ENCODE measurements at places on chromosomes 5 and 9.

DNA sequence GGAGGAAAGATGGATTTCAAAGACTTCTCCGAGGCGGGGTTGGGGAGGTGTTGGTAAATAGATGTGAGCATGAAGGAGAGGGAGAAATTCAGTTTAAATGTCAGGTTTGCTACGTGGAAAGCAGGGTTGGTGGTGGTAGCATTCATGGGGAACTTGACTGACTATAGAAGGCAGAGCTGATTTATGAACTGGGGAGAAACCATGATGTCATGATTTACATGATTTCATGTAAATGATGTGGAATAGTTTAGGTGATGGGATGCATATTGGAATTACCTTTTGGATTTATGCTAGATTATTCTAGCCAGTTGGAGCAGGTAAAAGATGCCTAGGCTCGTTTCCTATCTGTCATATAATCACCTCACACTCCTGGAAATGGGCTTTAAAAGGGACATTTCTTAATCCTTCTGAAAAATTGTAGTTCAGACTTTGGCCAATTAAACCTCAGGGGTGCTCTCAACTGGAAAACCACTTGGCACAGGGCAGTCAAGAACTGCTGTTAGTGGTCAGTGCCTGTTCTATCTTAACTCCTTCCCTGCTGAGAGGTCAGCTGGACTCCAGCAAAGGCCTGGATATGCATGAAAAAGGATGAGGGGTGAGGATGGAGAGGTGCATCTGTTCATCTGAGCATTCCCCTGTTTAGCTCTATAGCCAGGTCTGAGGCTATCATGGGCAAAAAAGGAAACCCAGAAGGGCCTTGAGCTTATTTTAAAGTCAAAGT lies 50.1 kb upstream of the BASP1 start:
- DNase-seq: no peak

GRCh38 chr9:87751423-87751822 lies 25.5 kb downstream of the CTSL start:
- DNase-seq: no peak

- DNase-seq: no peak
Measured at GRCh38 chr9:110093417-110093816, 114.5 kb downstream of the C9orf152 start.

DNA sequence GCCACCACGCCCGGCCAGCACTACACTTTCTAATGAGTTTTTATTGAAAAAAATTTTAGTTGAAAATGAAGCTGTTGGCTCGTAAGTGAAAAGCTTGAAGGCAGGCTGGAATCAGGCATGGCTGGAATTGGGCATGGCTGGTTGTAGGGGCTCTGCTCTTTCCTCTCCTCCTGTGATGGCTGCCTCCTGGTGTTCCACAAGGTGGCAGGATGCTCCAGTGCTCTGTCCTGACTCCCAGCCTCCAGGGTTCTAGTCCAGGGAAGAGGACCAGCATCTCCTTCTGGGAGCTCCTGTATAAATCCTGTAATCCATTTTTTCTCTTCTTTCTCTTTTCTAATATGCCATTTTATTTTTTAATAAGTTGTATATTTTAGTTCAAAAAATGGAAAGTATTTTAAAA lies 57.2 kb upstream of the DHFR start:
- DNase-seq: peak; percentile 70

DNA sequence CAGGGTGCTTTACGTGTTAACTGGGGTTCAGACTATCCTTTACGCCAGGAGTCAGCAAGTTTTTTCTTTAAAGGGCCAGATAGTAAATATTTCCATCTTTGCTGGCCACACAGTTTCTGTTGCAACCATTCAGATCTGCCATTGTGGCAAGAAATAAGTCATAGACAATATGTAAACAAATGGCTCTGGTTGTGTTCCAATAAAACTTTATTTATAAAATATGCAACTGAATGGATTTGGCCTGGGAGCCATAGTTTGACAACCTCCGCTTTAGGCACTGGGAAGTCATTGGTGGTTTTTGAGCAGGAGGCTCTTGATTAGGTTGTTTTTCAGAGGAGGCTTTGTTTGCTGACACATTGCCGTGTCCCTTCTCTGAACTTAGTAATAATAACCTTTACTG lies 90.7 kb downstream of the INSYN2B start:
- no peak for DNase-seq

GRCh38 chr5:42756606-42757601 lies at the start of gene CCDC152:
Gene CCDC152, plus strand, starts transcription at chr5:42756818. Its CDS starts 2,304 bp downstream, at chr5:42759122.
- DNase-seq: peak; percentile 17

DNA sequence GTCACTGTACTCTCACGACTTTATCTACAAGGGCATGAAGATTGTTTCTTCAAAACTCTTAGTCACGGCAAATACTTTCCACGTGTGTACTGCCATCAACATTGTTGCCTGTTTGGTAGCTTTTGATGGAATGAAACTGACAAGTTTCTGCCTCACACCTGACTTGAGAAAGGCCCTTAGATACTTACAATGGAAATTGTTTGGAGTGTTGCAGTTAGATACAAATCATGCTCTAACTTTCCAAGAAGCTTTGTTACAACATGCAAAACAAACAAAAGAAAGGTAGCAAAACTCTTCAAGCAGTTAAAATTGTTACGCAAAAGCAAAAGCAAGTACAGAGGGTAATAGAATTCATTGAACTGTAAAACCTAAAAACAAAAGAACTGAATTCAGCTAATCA lies 91.1 kb upstream of the TLE4 start:
- no peak for DNase-seq

GRCh38 chr5:148342371-148343045 lies 7.1 kb downstream of the SPINK9 start:
- DNase-seq: no peak

DNA sequence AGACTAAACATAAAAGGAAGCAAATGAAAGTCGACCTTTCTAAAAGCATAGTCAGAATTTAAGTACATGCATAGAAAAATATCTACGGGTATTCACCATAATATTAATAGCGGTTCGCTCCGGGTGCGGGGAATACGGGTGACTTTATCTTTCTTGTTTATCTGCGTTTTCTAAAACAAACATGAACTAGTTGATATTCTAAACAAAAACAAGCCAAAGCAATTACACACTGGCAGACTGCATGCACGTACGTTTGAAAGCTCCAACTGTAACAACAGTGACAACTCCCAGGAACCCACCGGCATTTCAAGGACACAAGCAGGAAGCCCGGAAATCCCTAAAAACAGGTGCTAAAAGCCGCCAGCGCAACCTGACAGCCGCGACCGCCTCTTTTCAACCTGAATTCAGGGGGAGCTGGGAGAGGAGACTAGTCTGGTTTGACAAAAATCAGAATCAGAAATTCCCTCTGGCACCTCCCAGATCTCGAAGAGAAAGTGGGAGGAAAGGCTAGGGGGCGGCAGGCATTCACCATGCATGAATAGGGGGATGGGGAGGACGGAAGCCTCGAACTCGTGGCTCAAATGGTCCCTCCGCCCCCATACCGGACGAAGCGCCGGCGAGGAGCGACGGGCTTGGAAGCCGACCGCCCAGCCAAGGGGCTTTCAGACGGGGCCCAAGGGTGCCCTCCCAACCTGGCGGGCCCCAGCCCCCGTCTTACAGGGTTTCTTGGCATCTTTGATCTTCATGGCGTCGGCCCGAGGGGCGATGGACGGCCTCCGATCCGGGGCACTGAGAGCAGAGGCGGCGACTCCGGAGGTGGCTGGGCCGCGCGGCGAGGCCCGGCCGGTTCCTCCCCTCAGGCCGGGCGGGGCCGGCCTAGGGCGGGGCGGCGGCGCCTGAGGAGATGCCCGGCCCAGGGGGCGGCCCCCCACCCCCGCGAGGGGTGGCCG lies at the start of gene PANK3:
TSS of gene PANK3 (minus strand) at position 831 of the 950 bp plus-strand sequence. CDS start at position 746, 85 bp downstream.
- peak; percentile 69 for DNase-seq

DNA sequence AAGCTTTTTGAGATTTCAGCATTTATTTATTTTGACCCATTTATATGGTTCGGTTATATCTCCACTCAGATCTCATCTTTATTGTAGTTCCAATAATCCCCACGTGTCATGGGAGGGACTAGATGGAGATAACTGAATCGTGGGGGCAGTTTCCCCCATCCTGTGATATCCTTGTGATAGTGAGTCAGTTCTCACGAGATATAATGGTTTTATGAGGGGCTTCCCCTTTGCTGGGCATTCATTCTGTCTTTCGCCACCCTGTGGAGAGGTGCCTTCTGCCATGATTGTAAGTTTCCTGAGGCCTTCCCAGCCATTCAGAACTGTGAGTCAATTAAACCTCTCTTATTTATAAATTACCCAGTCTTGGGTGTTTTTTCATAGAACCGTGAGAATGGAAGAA lies 96.5 kb upstream of the PCSK1 start:
- DNase-seq: no peak

DNA sequence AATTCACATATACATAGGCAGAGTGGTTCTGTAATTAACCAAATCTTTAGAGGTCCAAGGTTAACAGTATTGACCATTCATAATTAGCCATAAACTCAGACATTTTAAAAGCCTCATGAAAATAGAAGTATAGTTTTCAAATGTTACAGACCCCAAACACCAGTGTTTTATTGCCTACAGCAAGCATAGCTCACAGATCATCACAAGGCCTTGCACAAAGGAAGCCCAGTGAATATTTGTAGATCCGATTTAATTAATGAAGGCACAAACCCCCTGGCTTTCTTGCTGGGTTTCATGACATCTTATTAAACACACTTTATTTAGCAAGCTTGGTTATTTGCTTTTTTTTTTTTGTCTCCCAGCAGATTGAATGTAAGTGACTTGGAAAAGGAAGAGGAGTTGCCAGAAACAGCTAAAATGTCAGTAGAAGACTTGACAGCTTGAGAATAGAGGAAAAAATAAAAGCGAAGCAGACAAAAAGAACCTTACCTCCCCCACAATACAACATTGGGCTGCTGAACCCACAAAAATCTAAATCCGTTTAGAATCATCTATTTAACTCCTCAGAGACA lies 283.9 kb upstream of the TNC start:
- DNase-seq: no peak

DNA sequence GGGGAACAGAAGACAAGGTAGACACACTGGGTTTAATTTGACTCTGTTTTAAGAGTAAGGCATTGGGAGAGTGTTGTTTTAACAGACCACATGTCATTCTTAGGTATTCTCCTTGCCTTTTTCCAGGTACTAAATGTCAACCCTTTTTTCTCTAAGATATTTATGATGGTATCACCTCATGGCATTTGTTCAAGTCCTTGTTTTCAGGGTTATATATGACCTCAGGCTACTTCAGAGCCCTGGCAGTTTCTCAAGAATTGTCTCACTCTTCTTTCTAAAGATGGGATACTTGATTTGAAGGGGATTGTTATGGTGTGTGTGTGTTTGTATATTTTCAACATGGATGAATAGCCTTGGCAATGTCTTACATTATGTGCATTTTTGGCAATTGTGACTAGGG lies 131.1 kb upstream of the ACTBL2 start:
- DNase-seq: no peak

GRCh38 chr9:94867842-94868312 lies 141.4 kb downstream of the AOPEP start:
- DNase-seq: peak; percentile 97

GRCh38 chr5:142819825-142820224 lies 49.6 kb downstream of the ARHGAP26 start:
- peak; percentile 30 for DNase-seq

DNA sequence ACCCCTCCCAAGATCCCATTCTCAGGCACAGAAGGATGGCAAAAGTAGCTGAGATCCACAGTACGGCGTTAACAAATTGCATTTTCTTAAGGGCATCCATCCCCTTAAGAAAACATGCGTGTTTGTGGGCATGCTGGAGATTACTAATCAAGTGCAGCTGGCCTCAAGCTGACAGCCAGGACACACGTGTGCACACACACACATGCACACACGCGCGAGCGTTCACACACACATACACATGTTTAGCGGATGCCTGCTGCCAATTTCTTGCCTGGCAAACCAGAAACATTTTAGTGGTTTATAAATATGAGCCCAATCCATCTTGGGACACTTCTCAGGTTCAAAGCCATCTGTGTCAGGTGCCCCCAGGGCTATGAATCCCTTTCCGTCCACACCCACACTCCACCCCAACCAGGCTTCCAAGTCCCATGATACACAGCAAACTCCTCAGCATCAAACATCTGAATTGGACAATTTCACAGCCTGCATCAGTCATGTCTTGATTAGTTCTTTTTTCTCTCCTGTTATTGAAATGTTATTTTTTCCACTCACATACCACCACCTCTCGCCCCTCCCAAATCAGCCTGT lies 23.5 kb upstream of the SMIM23 start:
- no peak for DNase-seq

GRCh38 chr5:7501061-7501460 lies 105.1 kb downstream of the ADCY2 start:
- DNase-seq: no peak

DNA sequence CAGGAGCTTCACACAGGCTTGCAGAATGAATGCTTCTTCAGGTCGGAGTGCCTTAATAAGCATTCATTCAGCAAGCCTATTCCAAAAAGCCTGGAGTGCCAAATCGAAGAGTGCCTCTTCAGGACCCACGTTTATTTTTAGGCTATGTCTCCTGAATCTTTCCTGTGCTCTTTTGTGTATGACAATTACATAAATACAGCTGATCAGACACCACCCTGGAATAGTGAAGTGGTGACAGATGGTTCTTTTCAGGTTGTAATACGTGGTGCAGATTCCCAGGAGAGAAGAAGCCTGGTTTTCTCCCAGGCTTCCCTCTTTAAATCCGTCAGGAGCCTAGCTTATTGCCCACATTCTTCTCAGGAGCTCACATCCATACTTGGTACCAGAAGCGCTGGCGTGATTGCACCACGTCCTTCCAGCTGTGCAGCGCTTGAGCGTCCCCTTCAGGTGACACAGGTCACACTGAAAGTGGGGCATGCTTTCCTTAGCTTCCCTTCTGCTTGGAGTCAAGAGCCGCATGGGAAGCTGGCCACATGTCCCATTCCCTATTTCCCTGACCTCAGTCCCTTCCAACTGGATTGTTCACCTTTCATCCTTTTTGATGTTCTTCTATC lies 123.1 kb downstream of the ADCY2 start:
- DNase-seq: no peak

- DNase-seq: no peak
Measured at GRCh38 chr5:135739383-135739981, 95.0 kb upstream of the SLC25A48 start.

DNA sequence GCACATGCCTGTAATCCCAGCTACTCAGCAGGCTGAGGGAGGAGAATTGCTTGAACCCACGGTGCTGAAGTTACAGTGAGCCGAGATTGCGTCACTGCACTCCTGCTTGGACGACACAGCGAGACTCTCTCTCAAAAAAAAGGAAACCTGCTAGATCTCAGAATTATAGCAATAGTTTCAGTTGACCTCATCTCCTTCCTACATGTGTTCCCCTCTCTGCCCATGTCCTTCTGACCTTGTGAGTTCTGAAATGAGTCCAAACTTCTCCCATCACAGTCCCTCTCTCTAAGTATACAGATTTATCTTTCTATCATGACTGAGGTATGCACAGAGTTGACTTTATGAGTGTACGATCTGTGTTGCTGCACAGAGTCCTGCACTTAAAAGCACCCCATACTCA lies 44.6 kb upstream of the SHOC1 start:
- peak; percentile 44 for DNase-seq

GRCh38 chr5:164357395-164358033 lies 852.1 kb downstream of the MAT2B start:
- DNase-seq: no peak

DNA sequence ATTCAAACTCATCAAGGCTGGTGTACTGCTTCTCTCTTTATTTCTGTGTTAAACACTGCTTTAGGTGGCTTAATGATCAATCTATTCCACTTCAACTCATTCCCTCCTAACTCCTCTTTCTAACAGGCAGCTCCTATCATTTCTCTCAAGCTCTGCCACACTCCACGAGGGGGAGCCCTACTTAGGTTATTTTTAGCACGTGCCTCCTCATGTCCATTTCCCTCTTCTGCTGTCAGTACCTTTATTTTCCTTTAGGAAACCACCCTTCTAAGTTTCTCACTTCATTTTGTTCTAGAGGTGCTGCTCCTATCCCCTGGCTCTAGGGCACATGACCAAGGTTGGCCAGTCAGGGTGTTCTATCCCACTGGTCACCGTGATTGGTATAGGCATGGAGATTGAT lies 6.7 kb upstream of the BRINP1 start:
- peak; percentile 13 for DNase-seq
